A549 (cell line): ENCODE measurements at places on chromosomes 2 and 18.

DNA sequence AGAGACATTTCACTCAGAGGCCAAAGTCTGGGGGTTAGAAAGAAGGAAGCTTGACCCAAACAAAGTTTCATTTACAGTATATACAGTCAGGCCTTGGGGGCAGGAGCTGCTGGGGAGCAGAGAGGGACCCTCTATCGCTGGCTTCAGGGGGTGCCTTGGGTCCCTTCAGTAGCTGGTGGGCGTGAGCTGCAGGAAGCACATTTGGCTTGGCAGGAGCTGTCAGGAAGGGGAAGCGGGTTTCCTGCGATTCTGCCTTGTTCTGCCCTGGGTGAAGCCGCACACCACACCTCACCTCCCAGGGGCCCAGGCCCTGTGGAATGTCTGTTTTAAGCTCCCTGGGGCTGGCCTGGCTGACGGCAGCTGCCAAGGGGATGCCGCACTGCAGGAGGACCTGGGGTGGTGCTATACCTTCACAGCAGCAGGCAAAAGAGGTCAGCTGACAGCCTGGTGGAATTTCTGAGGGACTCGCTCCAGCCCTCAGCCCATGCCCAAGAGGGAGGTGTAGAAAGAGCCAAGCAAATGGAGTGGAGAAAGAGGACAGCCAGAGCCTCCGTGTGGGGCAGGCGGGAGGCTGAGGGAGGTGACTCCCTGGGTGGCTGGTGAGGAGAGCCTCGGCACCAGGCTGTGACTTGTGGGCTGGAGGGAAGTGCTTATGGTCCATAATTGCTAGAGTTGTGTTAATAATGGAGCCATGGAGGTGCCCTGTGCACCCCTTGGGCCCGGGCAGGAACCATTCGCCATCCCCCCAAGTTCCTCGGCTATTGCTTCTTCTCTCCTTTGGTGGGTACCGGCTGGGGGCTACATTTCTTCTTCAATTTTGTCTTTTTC lies 43.9 kb downstream of the PSD4 start:
- peak; percentile 57 for DNase-seq

DNA sequence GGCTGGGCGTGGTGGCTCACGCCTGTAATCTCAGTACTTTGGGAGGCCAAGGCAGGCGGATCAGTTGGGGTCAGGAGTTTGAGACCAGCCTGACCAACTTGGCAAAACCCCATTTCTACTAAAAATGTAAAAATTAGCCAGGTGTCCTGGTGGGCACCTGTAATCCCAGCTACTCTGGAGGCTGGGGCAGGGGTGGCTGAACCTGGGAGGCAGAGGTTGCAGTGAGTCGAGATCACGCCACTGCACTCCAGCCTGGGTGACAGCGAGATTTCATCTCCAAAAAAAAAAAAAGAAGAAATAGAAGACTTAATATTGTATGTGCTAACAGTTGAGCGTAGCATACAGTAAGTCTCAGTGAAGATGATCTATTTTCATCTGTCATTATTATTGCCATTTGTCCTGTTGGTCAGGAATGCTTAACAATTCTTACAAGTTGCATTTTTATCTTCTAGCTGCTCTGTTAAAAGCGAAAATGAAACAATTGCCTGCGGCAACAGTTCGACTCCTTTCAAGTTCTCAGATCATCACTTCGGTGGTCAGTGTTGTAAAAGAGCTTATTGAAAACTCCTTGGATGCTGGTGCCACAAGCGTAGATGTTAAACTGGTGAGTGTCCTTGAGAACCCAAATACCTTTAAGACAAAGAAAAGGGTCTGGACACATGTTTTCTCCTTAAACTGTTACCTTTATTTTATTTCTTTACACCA lies 7.2 kb downstream of the PMS1 start:
- DNase-seq = no peak

DNA sequence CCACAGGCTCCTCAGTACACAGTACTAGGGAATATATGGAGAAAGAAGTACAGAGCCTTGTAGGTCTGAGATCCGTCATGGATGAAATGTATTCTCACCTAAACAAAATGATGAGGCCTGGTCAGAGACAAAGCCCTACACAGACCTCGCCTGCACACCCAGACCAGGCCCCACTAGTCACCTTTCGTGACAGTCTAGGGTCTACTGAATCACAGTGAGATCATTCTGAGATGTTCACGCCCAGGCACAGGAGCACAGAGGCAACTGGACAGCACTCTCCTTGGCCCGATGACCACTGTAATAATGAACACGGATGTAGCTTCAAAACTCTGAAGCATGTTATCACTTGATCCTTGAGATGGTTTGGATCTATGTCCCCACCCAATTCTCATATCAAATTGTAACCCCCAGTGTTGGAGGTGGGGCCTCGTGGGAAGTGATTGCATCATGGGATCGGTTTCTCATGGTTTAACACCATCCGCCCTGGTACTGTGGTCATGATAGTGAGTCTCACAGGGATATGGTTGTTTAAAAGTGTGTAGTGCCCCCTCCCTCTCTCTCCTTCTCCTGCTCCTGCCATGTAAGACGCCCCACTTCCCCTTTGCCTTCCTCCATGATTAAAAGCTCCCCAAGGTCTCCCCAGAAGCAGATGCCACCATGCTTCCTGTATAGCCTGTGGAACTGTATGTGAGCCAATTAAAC lies 15.1 kb downstream of the DOCK10 start:
- no peak for DNase-seq

- no peak for DNase-seq
Measured at GRCh38 chr2:73862987-73863386, 29.8 kb upstream of the ACTG2 start.

GRCh38 chr2:88080545-88080944 lies 12.9 kb downstream of the SMYD1 start:
- DNase-seq = no peak

- DNase-seq = no peak
Measured at GRCh38 chr2:96114903-96115581, 1.3 kb downstream of the ADRA2B start.

DNA sequence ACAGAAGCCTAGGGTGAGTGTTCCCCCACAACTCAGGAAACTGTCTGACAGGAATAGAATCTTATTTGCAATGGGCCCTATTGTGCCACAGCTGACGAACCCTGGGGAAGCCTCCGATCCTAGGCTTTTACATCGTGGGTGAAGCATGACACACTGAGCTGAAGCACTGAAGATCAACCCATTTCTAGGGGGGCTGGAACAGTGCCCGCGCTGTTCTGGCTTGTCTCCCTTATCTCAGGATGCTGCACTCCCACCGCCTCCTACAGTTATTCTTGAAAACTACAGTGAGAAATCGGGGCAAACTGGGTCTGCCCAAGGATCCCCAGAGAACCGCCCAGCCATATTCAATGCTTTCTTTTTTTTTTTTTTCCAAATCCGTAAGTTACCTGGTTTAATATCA lies 41.1 kb downstream of the NETO1 start:
- DNase-seq = no peak
